IMR-90 (cell line): ENCODE measurements at places on chromosomes 2 and 18. TPM values are rescaled to one million over a fixed set of nuclear protein-coding genes. Genes with fewer than 3 reads are reported as not detected.

Gene LRRC30
- total RNA-seq: not detected in 2 replicates

GRCh38 chr18:944440-944839 is 39.8 kb downstream of the ADCYAP1 start:
- DNase-seq: peak; percentile 3

DNA sequence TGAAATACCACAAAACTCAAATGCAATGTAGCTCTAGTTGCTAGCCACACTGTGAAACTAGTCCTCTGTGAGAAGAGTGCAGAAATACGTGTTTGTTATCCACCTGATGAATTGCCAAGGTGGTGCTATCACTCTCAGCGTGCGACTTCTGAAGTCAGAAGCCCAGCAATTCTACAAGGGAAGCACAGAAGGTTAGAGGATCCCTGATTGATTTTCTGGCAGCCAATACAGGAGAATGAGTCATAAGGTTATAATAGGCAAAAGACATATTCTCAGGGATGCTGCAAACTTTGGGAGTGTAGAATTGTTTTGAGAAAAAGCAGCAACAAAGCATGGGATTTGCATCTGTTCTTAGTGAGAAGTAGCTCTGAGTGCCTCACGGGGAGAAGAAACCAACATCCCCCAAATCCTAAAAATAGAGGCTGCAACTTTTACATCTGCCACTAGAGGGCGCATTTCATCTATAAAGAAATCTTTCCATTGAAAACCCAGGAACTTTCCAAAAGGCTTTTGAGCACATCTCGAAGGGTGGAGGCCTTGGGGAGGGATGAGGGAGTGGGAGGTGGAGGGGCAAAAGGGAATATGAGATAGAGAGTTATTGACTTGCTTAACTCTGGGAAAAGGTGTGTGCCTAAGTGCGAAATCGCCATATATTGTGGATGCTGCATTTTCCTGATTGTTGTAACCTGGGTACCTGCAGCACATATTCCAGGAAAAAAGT is 78.0 kb downstream of the TMEM182 start:
- peak; percentile 17 for DNase-seq

DNA sequence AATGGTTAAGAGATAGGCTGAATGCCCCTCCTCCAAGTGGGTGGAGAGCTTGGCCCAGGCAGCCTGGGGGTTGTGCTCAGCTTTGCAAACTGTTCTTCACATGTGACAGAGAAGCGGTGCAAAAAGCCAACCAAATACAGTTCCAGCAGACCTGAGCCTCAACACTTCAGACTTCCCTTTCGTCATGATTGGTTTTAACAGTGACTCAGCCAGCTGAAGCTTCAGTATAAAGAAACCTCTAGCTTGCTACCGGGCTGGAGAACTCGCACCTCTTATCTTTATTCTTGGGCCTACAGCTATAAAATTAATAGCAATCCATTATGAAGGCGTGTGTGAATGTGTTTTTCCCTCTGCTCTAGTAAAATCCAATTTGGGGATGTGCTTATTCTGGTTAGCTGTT is 20.0 kb downstream of the SETBP1 start:
- no peak for DNase-seq

GRCh38 chr2:168510125-168510756 is 54.2 kb downstream of the CERS6 start:
- no peak for DNase-seq

DNA sequence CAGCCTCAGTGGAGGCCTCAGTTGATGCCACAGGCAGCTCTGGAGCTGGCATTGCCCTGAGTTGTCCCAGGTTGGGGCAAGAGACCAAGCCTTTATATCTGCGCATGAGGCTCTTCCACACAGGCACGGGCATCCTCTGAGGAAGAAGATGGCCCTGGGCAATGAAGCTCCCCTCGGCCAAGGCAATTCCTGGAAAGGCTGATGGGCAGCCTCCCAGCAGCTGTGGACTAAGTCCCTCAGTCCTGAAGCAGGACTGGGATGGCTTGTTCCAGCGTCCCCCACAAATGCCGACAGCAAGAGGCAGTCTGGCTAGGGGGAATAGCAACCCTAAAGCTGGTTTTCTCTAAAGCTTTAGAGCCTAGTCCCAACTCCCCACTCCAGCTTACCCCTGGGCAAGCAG is 90.0 kb downstream of the TFCP2L1 start:
- no peak for DNase-seq
